NK-92 treated with Interleukin-12 subunit alpha and Interleukin-12 subunit beta, amount 100 ng/mL, for 24 hours (cell line): ENCODE measurements at places on chromosomes 7 and 10.

- DNase-seq = no peak
Observed at GRCh38 chr10:94677691-94678090, 5.8 kb upstream of the CYP2C18 start.

DNA sequence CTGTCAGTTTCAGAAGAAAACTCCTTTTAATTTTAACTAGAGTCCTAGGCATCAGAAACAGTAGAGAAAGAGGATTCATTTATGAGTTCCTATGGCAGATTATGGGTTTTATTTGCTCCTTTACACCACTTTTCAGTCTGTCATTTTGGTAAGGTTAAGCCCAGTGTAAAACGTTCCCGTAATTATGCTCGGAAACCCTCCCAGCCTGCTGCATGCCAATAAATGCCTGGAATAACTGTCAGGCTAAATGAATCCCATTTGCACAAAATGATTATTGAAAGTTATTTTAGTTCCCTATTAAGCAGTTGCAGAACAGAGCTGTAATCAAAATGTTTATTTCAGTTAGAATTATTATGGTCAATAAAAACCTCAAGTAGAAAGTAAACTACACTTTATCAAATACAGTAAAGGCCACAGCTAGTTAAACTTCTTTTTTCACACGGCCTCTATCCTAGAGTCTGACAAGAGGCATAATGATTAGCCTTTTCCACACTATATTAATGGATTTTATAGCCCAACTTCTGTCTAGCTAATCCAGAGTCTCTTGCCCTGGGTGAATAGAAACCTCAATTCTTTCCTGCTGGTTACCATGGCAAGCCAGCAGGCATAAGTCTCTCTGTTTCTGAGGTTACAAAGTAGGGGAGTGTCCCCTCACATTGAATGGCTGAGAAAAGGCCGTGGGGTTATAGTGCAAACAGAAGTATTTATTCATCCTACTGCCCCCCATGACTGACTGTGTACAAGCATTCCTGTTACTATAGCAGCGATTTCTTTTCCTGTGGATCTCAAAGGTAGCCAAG lies 80.8 kb upstream of the NPVF start:
- no peak for DNase-seq

- no peak for DNase-seq
Observed at GRCh38 chr10:77494327-77494726, 143.3 kb downstream of the KCNMA1 start.

DNA sequence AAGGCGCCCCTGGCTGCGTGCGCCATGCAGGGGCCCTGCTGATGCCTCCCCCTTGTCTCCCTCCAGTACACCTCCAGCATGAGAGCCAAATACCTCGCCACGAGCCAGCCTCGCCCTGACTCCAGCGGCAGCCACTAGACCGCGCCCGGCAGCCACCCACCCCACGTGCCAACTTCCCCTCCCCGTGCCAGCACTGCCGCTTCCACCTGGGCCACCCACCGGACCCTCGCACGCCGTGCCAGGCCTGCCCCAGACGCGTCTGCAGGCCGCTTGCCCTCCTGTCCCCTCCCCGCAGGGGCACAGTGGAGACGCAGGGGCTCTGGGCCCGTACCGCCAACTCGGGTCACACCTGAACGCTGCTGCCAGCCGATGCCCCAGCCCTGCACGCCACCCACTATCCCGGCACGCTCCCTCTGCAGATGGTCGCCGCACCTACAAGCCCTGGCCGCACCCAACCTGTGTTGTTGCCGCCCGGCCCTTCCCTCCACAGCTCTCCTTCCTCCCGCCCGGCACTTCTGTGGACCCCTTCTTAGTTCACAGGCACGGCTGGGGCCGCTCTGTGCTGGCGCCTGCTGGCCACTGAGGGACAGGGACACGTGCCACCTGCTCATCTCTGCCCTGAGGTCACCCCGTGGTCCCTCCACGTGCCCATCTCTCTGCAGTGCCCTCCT lies 26.3 kb upstream of the AMZ1 start:
- no peak for DNase-seq

- DNase-seq = no peak
Observed at GRCh38 chr10:49620286-49620810, 6.5 kb downstream of the CHAT start.

DNA sequence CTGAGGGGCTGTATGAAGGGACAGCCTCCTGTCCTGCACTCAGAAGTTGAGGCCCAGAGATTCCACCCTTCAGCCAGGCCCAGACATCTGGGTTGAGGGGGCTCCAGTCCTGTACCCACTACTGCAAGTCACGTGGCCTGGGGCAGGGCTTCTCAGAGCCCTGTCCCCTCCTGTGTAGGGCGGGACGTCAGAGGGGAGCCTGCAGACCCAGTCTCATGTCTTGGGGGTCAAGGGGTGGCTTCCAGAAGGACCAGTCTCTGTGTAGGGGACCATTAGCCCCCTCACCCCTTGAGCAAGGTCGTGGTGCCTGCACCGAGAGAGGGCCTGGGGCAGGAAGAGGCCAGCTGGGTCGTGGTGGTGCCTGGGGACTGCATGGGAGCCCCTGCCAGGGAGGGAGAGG lies 593 bp upstream of the PILRA start:
- DNase-seq = no peak
